ENCODE measurements at places on chromosomes 7 and 10.

GRCh38 chr7:77867537-77867865 lies 68.9 kb downstream of the PHTF2 start:
- DNase-seq: peak; percentile 46

DNA sequence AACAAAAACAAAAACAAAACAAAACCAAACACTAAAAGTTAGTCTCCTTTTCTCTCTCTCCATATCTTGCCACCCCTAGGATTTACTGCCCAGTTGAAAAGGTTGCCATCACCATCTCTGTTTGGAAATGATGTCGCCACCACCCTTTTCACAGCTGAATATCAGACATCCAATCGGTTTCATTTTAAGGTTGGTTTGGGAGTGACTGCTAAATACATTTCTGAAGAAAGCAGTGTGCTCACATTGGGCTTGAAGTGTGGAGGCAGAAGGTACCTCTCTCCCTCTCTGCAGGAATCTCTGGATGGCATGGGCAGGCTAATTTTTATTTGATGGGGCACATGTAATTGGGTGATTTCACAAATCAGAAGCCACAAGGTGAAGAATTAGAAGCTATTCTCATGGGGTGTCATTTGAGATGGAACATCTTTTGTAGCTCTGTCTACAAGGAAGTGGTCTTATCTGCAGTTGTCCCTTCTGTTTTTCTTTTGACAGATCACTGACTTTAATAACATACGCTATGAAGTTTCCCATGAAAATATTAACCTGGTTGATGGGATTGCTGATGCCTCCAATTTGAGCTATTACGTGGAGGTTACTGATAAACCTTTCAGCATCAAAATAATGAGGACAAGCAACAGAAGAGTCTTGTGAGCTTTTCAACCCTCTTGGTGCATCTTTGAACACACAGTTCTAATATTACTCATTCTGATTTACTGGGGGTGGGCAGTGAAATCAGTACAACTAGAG lies 20.1 kb downstream of the MGAM2 start:
- DNase-seq: no peak

DNA sequence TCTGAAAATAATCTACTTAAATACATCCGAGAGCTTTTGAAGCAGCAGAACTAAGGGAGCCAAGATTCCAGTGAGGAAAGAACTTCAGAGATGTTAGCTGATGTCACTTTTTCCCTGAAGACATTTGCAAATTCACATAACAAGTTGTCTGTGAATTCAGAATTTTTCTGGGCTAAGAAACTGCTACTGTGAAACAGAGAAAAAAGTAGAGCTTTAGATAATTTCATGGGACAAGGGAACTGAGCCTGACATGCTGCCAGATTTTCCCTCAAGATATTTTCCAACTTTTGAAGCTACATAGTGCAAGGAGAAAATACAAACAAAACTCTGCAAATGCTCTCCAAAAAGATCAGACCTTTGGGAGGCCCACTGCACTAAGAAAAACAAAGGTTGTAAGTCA lies 484.2 kb downstream of the ANKRD7 start:
- no peak for DNase-seq

DNA sequence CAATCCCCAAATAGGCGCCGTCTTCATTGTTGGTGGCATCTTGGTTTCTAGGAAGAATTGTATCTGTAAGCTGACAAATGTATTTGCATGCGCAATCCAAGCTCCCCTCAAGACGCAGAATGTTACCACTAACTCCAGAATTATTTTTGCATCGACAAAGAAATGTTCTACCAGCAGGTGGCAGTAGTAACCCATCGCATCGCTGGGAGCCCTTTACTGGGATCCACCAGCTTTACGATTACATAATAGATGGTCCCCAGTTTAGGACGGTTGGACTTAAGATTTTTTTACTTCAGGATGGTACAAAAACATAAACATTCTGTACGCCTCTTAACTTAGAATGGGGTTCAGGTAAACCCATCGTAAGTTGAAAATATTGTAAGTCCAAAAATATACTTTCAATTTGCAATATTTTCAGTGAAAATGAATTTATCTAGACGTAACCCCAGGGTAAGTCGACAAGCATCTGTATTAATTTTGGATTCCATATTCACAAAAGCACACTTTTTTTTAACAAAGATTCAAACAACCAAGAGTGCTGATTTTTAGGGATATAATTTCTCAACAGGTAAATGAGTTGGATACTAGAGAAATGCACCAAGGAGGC lies 114.0 kb upstream of the COBL start:
- DNase-seq: peak; percentile 37

- DNase-seq: peak; percentile 85
These were observed 20.5 kb upstream of the RASGEF1A start for GRCh38 chr10:43287056-43288007.

GRCh38 chr10:77131214-77131613 lies 506.4 kb downstream of the KCNMA1 start:
- peak; percentile 73 for DNase-seq

- no peak for DNase-seq
These were observed 11.6 kb upstream of the ORAI2 start for GRCh38 chr7:102421706-102422240.

- no peak for DNase-seq
These were observed 183.2 kb downstream of the SEM1 start for GRCh38 chr7:96526496-96526895.

DNA sequence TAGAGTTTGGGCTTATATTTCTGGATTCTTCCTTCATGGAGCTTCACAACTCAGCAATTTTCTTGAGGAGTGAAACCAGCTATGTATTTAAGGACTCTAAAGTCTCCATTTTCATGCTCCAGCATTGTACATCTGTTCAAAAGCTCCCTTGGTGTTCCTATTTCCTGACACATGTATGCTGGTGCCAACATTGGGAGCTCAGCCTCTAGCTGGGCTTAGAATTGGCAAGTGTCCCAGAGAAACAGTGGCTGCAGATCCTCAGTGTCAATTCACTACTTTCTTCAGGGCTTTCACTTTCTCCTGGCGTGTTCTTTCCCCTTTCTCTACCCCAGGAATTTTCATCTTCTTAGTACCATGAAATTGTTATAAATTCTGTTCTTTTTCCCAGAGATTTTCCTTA lies 103.1 kb downstream of the ZNF467 start:
- DNase-seq: no peak

- DNase-seq: no peak
These were observed 14.7 kb downstream of the ZNF488 start for GRCh38 chr10:47369251-47369894.

DNA sequence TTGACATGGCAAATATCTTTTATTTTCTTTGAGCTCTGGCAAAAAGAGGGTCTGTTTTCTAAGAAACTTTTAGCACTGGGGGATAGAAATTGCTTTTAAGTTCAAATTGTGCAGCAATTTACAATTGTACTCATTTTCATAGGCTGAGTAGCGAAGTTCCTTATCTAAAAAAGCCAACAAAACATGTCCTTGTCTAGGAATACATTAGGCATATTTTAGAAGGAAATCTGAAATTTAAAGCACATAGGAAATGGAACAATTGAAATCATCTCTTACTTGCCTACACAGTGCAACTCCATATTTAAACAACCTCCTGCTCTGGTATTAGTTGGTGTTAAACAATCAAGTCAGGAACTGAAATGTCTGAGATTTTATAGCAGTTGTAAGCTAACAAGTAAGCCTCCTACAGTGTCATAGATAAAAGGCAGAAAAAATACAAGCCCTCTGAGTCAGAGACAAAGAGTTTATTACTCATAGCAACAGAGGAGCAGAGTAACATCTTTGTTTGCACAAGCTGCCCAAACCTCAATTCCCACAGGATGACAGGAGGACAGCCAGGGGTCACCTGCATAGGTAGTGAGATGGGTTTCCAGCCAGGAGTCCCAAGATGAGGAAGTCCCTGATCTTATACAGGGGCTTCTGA lies 280.2 kb upstream of the HGF start:
- DNase-seq: peak; percentile 88

- no peak for DNase-seq
These were observed 49.4 kb downstream of the CPEB3 start for GRCh38 chr10:92241501-92241900.

- no peak for DNase-seq
These were observed 192.1 kb downstream of the KCNMA1 start for GRCh38 chr10:77445547-77445946.

DNA sequence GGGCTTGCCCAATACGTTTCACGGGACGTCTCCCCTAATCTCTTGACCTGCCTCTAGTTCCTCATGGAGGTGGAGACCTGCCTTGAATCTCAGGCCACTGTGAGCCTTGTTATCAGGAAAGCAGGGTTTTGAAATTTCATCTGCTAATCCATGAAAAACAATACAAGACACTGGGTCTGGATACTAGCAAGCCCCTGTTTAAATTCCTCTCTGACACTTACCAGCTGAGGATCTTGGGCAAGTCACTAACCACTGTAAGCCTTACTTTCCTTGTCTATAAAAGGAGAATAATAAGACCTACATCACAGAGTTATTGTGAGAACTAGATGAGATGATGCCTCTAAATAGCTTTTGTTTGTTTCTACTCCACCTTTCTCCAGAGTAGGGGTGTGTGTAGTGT lies 303.6 kb downstream of the FGFR2 start:
- DNase-seq: no peak

DNA sequence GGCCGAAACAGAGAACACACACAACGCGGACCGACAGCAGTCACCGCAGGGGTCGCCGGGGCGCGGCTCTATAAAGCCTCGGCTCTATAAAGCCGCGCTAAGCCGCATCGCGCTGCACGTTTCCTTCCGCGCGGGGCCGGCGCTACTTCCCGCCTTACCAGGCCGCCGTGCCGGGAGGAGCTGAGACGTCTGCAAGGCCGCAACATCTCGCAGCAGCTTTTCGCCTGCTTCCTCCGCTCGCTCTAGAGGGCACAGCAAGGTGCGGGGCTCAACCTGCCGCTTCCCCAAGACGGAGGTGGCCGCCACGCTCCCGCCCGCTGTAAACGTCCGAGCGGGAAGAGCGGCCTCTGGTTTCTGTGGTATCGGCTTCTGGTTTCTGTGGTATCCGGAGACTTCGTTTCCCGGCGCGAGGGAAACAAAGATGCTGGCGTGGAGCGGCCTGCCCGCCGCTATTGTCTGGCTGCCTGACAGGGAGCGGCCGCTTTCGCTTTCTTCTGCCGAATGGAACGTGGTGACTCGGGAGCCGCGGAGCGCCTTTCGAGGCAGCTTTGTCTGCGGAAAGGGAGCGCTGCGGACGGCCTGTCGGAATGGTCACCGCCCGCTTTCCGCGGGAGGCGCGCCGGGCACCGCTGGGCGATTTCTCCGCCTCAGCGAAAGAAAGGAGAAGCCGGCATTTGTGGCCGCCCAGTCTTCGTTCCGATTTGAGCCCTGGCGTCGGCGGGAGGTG lies 91.8 kb downstream of the SPAG6 start:
- peak; percentile 71 for DNase-seq

GRCh38 chr7:69643708-69644445 lies 45.6 kb downstream of the AUTS2 start:
- no peak for DNase-seq

DNA sequence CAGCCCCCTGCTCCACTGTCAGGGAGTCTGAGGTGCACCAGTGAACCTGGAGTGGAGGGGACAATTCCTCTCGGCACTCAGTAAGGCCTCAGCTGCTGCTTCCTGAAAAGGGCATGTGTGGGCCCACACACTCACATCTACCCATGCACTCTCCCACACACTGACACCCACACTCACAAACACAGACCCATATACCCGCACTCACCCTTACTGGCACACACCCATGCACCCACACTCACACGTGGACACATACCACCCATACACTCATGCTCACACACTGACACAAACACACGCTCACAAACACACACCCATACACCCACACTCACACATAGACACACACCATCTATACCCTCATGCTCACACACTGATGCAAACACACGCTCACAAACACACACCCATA lies 31.9 kb downstream of the ADAMTS14 start:
- no peak for DNase-seq

- no peak for DNase-seq
These were observed 46.0 kb upstream of the KDM7A start for GRCh38 chr7:140222814-140223213.

DNA sequence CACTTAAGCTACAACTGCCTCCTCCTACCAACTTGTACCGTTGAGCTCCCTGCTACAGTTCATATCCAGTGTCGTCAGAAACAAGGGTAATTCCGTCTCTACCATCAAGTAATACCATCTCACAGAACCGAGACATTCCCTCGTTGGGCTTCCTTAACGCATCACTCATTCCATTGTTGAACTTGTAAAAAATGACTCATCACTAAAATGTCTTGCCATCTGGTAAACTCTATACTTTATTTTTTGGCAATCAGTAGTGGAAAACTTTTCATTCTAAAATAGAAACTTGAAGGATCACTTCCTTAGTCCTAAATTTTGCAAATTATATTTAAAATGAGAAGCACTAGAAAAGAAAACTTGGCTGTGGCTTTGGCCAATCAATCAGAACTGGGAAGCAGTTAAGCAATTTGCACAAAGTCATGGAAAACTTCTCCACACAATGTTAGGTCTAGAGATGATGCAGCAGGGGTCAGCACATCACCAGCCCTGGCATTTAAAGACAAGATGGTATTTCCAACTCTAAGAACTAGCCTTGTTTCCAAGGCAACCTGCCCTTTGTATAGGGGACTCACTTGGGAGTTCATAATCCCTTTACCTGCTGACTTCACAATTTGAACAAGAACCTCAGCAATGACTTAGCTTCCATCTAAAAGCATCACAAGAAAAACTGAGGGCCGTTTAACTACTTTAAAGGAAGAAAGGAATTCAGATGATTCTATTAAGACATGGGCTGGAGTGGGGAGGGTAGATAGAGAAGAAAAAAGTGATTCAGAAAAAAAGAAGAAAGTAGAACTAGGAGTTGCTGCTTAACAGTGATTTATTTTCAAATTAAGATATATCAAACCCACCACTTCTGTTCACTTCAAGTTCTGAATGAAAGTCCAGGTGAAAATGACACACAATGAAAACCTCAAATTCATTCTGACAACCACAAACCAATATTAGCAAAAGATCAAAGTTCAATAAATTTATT lies 288.1 kb downstream of the PARD3 start:
- peak; percentile 80 for DNase-seq

DNA sequence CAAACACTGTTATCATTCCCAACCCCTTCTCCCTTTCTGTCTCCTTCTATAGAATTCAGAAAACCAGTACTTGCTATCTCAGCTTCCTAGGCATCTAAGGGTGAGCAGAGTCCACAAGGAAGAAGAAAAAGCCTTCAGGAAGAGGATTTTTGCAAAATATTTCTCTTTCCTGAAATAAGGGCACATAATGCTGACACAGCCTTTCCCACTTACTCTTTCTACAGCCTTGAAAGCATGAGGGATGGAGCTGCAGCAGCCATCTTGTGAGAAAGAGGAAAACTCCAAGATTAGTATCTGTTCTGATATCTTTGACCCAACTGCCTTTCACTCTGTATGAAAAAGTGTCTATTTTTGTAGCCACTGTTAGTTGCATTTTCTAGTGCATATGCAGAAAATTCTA lies 826.2 kb downstream of the KCNMA1 start:
- DNase-seq: no peak

- DNase-seq: no peak
These were observed 6.2 kb downstream of the ZYX start for GRCh38 chr7:143387156-143387975.

GRCh38 chr7:148588670-148589131 lies 1.9 kb upstream of the C7orf33 start:
- DNase-seq: no peak

GRCh38 chr10:112215342-112215774 lies 31.8 kb upstream of the GPAM start:
- DNase-seq: no peak

- DNase-seq: peak; percentile 30
These were observed 392.1 kb upstream of the PODXL start for GRCh38 chr7:131948434-131949053.

GRCh38 chr10:19987931-19988330 lies 171.7 kb downstream of the PLXDC2 start:
- no peak for DNase-seq

Measured in bronchial epithelial cell (primary cell).